ENCODE measurements at places on chromosomes 7 and 10.

DNA sequence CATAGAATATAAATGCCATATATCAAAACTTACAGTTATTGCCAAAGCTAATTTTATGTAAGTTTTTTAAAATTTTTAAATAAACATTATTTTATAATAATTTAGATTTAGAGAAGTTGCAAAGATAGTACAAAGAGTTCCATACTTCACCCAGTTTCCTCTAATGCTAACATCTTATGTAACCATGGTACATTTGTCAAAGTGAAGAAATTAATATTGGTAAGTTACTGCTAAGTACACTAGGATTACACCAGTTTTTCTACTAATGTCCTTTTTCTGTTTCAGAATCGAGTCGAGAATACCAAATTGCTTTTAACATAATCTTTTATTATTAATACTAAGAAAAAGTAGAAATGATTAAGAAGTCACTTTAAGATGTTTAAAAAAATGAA is 29.2 kb downstream of the CSGALNACT2 start:
- DNase-seq, result no peak

DNA sequence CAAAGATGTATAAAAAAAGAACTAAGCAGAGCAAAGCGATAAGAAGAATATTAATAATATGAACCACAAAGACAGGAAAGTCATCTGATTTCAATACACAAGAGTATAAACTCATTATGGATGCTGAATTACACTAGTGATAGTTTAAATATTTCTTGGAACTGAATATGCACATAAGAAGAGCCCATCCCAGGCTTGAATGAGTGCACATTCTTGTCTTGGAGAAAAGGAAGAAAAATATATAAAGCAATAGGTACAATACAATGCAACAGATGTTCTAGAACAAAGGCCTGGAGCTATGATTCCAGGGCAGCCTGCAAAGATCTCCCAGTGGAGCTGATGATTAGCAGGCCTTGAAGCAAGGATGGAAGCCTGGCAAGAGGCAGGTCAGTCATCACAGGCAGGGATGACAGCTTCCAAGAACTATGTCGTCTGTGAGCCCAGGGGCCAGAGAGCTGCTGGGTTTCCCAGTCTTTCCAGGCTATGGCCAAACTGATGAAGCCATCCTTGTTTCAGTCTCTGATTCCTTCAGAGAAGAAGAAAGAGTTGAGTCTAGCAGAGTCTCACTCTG is 277.6 kb downstream of the KCNMA1 start:
- DNase-seq, result no peak

GRCh38 chr10:27072436-27073114 is 27.7 kb downstream of the ANKRD26 start:
- no peak for DNase-seq

DNA sequence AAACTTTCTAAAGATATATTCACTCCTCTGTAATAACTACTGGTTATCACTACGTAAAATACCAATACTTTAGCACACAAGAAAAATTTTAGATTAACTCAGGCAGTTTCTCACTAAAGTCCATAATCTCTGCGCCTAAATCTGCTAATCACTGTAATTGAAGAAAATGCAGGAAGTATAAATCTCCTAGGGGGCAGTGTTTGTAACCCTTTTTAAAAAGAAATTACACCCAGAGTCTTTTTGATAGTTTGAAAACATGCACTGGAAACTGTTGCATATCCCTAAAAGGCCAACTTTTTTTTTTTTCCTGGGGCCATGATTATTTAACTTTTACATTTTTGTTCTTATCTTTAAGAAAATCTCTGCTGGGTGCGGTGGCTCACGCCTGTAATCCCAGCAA is 209.6 kb downstream of the KIAA1217 start:
- DNase-seq, result no peak

- DNase-seq, result no peak
These were observed 292.4 kb downstream of the ZWINT start for GRCh38 chr10:56068473-56069263.

DNA sequence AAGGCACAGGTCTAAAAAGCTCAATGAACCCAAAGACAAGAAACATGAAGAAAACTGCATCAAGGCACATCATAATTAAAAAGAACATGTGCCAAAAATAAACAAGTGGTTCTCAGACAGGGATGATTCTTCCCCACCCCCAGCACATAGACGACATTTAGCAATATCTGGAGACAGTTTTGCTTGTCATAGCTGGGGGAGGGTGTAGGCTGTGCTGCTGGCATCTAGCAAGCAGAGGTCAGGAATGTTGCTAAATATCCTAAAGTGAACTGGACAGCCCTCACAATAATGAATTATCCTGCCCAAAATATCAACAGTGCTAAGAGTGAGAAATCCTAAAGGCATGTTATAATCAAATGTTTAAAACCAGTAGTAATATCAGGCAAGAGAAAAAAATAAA is 122.6 kb downstream of the MICU1 start:
- no peak for DNase-seq

- DNase-seq, result no peak
These were observed 16.0 kb downstream of the TWIST1 start for GRCh38 chr7:19101472-19101871.

GRCh38 chr7:45609180-45609579 is 35.0 kb downstream of the ADCY1 start:
- no peak for DNase-seq

- DNase-seq, result no peak
These were observed at the start of gene GJC3 for GRCh38 chr7:99928994-99929729. TSS of gene GJC3 (minus strand) at chr7:99929620. CDS start at chr7:99929620, 0 bp downstream.

- no peak for DNase-seq
These were observed 61.0 kb downstream of the VTI1A start for GRCh38 chr10:112507988-112508387.

DNA sequence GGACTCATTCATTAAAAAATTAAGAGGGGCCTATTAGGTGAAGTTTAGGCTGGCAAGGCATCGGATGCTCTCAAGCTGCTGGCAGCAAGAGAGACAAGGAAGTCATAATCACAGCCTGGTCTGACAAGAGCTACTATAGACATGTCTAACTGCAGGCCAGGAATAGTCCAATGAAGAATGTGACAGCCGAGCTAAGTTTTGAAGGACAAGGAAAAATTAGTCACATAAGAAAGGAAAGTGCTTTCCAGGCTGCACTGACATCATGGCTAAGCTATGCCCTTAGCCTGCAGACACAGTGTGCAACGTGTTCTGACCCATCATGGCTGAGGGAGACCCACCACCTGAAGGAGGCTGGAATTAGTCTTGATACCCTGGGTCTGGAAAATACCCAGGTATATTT is 281.1 kb downstream of the PLXNA4 start:
- no peak for DNase-seq

DNA sequence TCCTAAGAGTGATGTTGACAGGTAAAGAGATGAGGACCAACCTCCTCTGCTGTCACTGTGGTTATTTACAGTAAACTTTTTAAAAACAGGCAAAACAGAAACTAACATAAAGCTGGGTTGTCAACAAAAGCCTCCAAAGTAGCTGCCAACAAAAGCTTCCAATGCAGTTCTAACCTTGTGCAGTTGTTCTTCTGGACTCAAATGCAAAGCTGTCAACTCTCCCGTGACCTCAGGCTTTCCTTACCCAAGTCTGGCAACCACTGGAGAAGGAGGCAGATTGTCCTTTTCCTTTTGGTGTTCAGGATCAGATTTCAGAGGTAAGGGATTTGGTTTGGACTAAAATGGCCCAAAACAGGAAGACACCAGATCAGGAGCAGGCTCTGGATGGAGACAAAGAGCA is 63.1 kb downstream of the DLG5 start:
- no peak for DNase-seq

GRCh38 chr10:13404791-13405190 is 56.7 kb upstream of the SEPHS1 start:
- no peak for DNase-seq

GRCh38 chr7:70299472-70299807 is 701.2 kb downstream of the AUTS2 start:
- no peak for DNase-seq

GRCh38 chr7:26328498-26329390 is 37.1 kb downstream of the SNX10 start:
- DNase-seq, result no peak

DNA sequence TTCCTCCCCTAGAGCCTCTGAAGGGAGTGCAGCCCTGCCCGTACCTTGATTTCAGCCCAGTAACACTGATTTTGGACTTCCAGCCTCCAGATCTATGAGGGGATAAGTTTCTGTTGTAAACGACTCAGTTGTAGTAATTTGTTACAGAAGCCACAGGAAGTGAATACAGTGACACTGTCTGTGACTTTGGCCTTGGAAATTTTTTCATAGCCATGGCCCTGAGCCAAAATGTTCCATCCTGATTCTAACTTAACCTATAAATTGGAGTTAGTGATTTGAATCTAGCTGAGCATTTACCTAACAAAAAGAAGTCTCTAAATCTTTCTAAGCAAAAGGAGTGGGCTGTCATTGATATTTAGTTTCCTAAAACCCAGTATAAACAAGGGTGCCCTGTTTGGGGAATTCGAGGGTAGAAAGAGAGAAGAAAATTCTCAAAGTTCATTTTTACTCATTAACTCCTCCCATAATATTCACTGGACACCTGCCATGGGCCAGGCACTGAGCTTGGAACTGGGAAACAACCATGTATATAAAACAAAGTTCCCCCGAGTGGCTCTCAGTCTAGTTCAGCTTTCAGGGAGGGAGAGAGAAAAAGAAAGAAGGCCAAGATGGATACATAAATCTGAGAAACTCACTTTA is 162.3 kb downstream of the SKIDA1 start:
- no peak for DNase-seq

DNA sequence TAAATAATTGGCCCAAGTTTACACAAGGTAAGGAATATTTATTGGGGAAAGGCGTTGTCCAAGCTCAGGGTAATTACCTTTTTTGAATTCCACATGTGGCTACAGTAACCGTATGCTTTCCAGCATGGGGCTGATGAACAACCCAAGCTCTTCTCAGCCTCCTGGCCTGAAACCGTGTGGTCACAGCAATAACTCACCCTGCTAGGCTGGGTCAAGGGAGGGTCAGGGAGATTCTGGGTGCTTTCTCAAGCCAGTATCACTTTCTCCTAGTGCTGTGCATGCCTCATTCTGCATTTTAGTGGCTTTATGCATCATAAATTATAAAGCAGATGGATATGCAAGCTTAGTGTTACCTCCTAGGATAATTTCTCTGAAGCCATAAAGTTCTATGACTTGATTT is 273.9 kb downstream of the PAXIP1 start:
- no peak for DNase-seq

- DNase-seq, result no peak
These were observed 74.2 kb upstream of the HECW1 start for GRCh38 chr7:43038254-43038653.

- DNase-seq, result no peak
These were observed 72.2 kb upstream of the DLX6 start for GRCh38 chr7:96933067-96933645.

GRCh38 chr7:72307566-72307965 is 104.6 kb downstream of the CALN1 start:
- DNase-seq, result no peak

GRCh38 chr10:974038-974784 is 14.0 kb upstream of the GTPBP4 start:
- no peak for DNase-seq

DNA sequence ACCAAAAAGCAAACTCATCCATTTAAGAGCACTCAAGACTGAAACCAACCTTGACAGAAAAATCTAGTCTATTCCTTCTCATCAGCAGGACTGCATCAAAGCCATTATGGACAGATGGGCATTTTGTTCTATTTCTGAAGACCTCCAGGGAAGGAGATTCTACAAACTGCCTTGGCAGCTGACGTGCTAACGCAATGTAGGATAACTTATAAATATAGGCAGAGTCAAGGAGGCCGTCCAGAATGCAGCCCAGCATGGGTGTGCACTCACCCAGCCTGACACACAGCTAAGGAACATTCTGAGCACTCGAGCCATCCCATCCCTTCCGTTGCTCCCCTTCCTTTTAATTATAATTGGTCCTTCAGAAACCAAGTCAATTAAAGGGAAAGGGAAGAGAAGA is 25.3 kb upstream of the NEBL start:
- DNase-seq, result no peak

- no peak for DNase-seq
These were observed 118.9 kb downstream of the OTUD1 start for GRCh38 chr10:23557777-23558176.

DNA sequence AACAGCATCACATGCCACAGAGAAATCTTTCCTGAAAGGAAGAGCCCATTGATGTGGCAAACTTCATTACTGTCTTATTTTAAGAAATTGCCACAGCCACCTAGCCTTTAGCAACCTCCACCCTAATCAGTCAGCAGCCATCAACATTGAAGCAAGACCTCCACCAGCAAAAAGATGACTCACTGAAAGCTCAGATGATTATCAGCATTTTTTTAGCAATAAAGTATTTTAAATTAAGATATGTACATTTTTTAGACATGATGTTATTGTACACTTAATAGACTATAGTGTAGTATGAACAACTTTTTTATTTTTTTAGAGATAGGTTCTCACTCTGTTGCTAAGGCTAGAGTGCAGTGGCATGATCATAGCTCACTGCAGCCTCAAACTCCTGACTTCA is 14.8 kb downstream of the STEAP1B start:
- DNase-seq, result no peak

DNA sequence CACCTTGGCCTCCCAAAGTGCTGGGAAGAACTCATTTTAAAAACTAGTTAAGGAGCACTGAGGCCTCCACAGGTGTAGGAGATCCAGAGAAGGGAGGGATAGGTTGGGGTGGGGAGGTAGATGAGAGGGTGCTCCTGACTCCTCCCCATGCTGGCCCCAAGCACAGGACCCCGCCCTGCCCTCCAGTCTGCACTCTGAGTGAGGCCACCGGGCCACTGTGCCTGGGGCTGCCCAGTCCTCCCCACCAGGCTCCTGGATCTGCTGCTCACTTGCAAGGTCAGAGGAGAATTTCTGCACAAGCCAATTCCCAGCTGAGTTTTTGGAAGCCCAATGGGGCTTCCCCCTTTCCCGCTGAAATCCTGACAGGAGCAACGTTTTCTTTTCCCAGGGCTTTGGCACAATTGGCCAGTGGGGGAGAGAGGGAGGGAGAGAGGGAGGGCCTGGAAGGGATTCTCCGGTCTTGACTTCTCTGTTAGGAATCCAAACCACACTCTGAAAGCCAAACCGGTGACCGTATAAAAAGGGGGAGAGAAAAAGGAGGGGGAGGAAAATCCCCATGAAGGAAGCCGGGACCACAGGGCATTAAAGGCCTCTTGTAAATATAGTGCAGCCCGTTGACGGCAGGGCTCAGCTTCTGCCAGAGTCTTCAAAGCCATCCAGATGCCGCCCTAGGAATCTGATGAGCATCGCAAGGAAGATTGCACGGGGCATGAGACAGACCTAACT is 116.2 kb downstream of the SH3PXD2A start:
- no peak for DNase-seq

GRCh38 chr10:59177031-59177797 is 771 bp downstream of the PHYHIPL start:
- DNase-seq, result no peak

DNA sequence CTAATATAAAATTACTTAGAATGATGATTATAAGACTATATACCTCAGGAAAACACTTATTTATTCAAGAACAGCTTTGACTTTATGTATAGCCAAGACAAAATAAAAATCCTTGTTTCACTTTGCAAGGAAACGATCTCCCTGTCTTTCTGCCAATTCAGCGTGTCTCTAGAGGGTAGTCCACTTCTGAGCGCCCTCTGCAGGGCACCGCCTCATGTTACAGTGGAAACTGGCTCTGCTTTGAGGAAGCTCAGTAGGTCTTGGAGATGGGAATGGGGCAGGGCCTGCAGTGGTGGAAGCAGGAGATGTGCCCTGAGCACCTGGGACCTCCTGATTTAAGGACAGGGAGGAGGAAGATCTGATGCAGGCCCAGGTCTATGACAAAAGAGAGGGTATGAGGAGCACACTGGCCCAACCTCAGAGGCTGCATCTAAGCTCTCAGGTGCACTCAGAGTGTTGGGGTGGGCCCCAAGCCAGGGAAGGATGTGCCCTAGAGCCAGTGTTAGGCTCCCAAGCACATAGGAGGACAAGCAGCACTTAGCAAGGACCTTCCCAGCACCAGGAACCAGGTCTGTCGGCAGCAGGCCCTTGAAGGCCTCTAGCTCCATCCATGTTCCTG is 481.0 kb downstream of the TNS3 start:
- no peak for DNase-seq

Data from stimulated activated CD4-positive, alpha-beta T cell treated with anti-CD3 and anti-CD28 coated beads, Interleukin-1b, Interleukin-23, amount 100 ng/mL, for 4 hours (primary cell).